RKO (cell line): ENCODE measurements at places on chromosomes 1 and 21.

- peak; percentile 45 for DNase-seq
Observed at GRCh38 chr1:24754229-24754628, 9.0 kb downstream of the CLIC4 start.

DNA sequence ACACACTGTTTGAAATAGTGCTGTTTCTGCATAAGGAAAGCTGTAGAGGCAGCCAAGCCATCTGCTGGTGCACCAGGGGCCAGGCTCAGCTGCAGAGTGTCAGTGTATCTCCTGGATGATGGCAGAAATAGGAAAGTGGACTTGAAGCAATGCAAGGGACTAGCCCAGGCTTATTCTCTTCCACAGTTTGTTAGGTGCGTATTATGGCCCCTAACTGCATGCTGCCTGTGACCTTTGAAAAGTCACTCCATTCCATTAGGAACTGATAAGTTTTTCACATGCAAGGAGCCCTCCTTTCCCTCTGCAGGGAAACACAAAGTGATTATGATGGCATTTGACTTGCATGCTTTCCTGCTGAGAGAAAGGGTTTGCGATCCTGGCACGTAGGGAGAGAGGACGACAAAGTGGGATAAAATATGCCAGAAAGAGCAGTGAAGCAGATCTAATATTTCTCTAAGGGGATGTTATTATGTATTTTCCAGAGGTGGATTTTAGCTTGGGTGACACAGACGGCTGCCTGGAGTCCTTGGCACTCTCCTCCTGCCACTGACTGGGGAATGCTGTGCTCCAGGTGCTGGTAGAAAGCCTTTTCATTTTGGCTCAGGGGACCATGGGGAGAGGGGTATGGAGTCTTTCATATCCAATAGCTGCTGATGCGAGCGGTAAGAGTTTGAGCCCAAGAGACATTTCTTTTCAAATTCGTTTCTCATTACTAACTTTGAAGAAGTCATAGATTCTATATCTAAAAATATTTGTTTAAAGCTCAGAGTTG is 402.1 kb upstream of the B3GALT2 start:
- no peak for DNase-seq

- no peak for DNase-seq
Observed at GRCh38 chr21:38321568-38321967, 64.8 kb downstream of the KCNJ15 start.

DNA sequence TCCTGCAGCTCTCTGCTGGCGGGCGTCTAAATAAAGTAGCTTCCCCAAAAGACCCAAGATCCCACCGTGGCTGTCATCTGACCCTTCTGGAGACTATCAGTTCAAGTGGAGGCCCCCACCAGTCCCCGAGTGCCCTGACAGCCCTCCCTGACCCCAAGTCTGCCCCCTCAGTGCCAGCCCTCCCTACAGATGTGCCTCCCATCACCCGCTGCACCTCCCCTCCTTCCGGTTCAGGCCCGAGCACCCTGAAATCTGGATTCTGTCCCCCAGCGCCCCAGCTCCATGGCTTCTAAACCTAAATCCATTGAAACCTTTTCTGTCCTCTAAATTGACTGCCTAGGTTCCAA is 595 bp downstream of the IL10RB start:
- peak; percentile 33 for DNase-seq

- no peak for DNase-seq
Observed at GRCh38 chr1:156490401-156491032, 10.1 kb downstream of the MEF2D start.

- no peak for DNase-seq
Observed at GRCh38 chr1:80646053-80646452, 1154.7 kb upstream of the ADGRL2 start.

DNA sequence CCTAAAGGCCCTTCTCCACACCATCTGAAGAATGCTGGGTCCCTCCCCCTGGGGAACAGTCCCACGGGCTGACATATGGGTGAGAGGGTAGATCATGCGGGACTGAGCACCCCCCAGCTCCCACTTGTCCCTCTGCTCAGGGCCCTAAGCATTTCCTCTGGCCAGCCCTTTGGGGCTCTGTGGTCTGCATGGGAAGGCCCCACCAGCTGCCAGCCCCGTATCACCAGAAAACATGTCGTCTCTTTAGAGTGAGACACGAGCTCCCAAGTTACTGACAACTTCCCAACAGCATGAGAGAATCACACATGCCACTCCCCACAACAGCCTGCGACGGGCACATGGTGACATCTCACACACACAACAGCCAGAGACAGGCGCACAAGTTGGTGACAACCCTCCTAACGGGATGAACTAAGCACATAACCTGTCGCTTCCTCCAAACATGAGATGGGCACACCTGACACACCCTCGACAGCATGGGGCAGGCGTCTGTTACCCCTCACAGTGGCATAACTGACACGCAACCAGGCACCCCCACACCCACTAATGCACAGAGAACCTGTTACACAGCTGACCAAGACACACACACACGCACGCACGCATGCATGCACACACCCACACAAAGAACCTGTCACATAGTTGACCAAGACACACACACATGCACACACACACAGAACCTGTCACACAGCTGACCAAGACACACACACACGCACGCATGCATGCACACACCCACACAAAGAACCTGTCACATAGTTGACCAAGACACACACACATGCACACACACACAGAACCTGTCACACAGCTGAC is 41.2 kb downstream of the AHDC1 start:
- no peak for DNase-seq

- peak; percentile 26 for DNase-seq
Observed at GRCh38 chr1:165075725-165076370, 280.7 kb downstream of the LMX1A start.

- DNase-seq, result no peak
Observed at GRCh38 chr1:189274267-189274666, 1203.4 kb downstream of the BRINP3 start.

- peak; percentile 68 for DNase-seq
Observed at GRCh38 chr1:179599623-179600249, 8.1 kb downstream of the TDRD5 start.

- no peak for DNase-seq
Observed at GRCh38 chr1:165661703-165662102, 30.7 kb downstream of the MGST3 start.

GRCh38 chr1:65538086-65538485 is 117.6 kb downstream of the LEPR start:
- no peak for DNase-seq

GRCh38 chr1:6212193-6212959 is 6.5 kb downstream of the RNF207 start:
- DNase-seq, result no peak

- DNase-seq, result no peak
Observed at GRCh38 chr1:99229122-99229521, 35.2 kb upstream of the PLPPR4 start.

DNA sequence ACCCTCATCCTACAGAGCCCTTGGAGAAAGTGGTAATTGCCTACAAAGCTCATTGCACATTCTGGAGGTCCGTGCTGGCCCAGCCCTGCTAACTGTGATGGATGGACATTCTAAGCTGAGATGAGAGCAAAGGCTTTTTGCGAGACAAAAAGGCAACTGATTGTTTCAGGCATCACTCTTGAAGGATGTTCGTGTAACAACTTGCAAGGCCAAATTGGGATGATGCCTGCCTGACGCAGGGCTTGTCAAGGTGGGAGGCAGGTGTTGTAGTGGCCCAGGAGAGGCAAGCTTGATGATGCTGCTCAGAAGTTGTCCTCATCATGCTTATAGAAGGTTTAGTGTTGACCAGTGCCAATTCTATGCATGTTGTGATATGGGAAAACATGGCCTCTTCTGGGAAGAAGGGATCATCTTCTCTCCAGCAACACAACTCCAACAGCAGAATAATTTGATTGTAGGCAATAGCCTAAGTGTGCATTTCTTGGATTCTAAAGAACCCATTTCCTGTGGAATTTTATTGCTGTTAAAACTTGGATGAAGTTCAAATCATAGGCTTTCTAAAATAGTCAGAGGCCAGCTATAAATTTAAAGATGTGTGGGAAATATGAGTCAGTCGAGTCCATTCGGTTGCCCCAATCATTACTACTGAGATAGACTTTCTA is 102.5 kb upstream of the COA6 start:
- DNase-seq, result no peak

- DNase-seq, result no peak
Observed at GRCh38 chr1:175137369-175137768, 55.2 kb downstream of the KIAA0040 start.
